ENCODE measurements at places on chromosomes 3 and 15. TPM values are rescaled to one million over a fixed set of nuclear protein-coding genes. Genes with fewer than 3 reads are reported as not detected.

DNA sequence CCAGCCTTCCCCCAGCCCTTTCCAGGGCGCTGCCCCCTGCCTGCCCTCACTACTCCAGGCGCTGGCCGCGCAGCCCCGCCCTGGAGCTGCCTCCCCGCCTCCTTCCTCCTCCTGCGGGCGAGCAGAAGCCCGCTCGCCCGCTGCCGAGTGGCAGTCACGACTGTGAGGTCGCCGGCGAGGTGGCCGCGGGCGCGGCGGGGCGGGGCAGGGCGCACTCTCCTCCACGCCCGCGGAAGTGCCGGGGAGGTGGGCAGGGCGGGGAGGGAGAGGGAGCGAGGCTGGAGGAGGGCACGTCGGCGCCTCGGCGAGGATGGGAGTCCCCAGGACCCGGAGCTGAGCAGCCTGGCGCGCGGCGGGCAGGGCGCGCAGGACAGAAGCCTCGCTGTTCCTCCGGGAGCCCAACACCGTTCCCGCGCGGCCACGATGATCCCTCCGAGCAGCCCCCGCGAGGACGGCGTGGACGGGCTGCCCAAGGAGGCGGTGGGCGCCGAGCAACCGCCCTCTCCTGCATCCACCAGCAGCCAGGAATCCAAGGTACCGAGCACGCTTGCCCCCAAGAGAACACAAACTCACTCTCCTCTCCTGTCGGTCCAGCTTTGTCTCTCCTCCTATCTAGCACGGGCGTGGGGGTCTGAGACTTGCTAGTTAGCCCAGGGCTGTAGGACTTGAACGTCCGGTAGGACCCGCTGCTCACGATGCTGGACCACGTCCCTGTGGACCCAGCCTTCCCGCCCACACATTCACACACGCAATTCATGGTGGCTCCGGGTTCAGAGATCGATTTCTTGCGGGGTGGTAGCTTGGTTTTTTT lies at the start of gene STAC:
Gene STAC, plus strand, starts transcription at position 284 of the 811 bp plus-strand sequence. Its CDS starts 140 bp downstream, at position 424.
- no peak for DNase-seq

CCR8 gene
- polyA plus RNA-seq: not detected

TIMMDC1 gene
- polyA plus RNA-seq: 70.0 TPM

CCR4 gene
- 0.14 TPM for polyA plus RNA-seq

TMOD2 gene
- polyA plus RNA-seq: 12.1 TPM

CFAP91 gene
- polyA plus RNA-seq: 5.1 TPM

USP13 gene
- 12.1 TPM for polyA plus RNA-seq

GRCh38 chr3:4978966-4979427 lies 240 bp upstream of the BHLHE40 start:
- peak; percentile 66 for DNase-seq

DNA sequence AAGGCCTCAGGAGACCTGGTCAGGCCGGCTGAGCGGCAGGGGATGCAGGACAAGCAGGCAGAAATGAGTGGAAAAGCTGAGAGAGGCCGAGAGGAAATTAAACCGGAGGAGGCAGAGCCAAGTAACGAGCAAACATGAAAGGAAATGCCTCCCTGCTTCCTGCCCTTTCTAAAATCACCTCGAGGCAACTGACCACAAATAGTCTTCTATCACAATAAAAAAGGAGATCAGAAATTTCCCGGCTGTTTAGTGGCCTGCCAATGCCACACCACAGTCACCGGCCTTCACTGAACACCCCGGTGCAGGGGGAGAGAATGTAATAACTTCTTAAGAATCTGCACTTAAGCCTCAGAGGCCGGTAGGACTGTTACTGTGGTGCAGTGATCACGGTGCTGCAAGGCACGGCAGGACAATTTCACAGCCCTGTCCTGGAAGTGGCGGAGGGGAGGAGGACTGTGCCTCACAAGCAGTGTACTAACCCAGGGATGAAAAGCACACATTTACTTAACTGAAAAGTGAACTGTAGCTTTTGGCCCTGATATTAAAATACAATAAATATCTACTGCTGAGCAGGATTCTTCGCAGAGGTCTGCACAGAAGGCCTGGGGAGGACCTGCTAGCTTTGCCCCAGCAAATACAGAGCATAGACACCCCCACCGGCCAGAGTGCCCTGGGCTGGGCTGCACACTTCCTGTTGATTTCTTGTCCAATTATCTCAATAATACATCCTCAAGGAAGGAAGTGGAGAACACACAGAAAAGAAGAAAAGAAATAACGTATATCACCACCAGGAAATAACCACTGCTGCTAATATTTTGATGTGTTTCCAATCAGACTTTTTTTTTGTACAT lies 183.5 kb upstream of the NSMCE3 start:
- no peak for DNase-seq
